ENCODE measurements at places on chromosomes 6 and 20. TPM values are rescaled to one million over a fixed set of nuclear protein-coding genes. Genes with fewer than 3 reads are reported as not detected.

GRCh38 chr6:140379919-140380318 is 1005.5 kb upstream of the CITED2 start:
- no peak for DNase-seq

DNA sequence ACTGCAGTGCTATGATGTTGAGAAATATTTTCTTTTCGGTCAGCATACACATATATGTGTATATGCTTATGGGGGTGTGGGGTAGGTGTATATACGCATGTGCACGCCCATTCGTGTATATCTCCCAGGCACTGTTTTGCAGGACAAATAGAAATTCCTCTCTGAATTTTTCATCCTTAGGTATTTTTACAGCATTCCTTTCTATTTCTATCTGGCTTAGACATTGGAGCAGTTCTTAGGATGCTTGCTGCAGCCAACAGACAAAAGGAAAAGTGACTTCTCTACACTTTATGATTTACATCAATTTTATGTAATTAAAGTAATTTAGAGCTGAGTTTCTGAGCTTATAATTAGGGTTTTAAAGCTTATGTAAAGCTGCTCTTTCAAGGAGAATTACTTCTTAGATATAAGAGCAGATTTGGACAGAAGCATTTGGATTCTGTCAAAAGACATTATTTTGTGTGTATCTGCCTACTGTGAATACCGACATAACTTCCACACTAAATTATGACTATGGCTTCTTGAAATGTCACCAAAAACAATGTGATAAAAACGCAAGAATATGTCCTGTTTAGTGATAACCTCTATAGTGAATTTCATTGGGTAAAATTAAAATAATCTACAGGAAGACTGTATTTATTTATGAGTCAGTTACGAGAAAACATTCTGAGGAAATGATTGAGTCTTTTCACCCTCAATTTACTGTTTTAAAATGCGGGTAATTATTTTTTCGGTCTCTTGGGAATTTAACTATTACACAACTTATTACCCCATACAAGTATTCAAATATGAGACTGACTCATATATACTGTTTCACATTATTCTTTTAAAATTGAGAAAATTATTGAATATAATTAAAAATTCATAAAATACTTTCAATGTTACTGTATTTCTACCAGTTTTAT is 21.3 kb upstream of the CEP43 start:
- DNase-seq, result no peak

Gene ADGRF4
- total RNA-seq, result not detected

Gene KCNK16
- total RNA-seq, result not detected

DNA sequence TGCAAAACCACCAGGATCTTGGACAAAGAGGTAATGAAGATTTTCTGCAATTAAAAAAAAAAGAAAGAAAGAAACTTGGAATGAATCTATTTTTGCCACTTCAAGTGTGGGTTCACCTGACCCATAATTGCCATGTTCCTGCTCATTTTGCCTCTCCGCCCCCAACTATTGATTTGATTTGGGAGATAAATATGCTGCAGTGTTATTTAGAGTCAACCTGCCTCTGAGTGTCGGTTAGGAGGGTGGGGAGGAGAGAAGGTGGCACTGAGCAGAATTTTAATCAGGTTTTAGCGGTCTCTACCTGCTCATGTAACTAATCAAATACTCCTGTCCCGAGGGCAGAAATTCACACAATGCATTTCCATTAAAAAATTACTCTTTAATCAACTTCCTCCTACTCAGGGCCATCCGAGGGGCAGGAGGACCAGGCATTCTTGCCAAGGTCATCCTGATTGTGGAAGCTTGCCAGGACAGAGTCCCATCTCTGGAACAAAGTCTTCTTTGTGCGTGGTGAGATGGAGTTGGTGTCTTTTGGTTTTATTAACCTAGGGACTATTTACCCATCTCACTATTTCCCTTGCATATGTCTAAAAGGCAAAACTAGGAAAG is 300.1 kb downstream of the CDH26 start:
- DNase-seq, result no peak

- DNase-seq, result no peak
These were observed 10.0 kb downstream of the FRK start for GRCh38 chr6:116050737-116051136.

Gene VSTM2L
- total RNA-seq, result 2.6 TPM
